ENCODE measurements at places on chromosomes 6 and 20. TPM values are rescaled to one million over a fixed set of nuclear protein-coding genes. Genes with fewer than 3 reads are reported as not detected.

The TMEM74B gene
- total RNA-seq, result not detected

The MYCT1 gene
- total RNA-seq, result not detected

The TSBP1 gene
- not detected for total RNA-seq

The NOTCH4 gene
- 0.43 TPM for total RNA-seq

The GGTLC1 gene
- not detected for total RNA-seq

The ADGRB3 gene
- total RNA-seq, result 1.1 TPM

The C6orf15 gene
- total RNA-seq, result not detected

The PGK2 gene
- total RNA-seq, result not detected

Measured in H4 (cell line).